ENCODE measurements at places on chromosomes 7 and 10.

GRCh38 chr7:108541478-108541877, 15.5 kb upstream of the PNPLA8 start:
- DNase-seq = no peak
- no peaks in the 10 kb centered on the region for H3K4me1 ChIP-seq
- no peaks in the 10 kb centered on the region for H3K27me3 ChIP-seq
- H3K4me3 ChIP-seq = no peak overlapping the region

GRCh38 chr10:27390681-27391080, 113.4 kb upstream of the RAB18 start:
- no peaks in the 10 kb centered on the region for H3K4me1 ChIP-seq
- no peak overlapping the region for H3K27ac ChIP-seq
- H3K36me3 ChIP-seq = no peaks in the 10 kb centered on the region
- no peak overlapping the region for H3K4me3 ChIP-seq
- no peak for DNase-seq
- H3K27me3 ChIP-seq = peaks cover 24% of the 10 kb centered on the region

- peaks cover 1% of the 10 kb centered on the region for H3K27me3 ChIP-seq
- no peaks in the 10 kb centered on the region for H3K4me1 ChIP-seq
- no peak overlapping the region for H3K27ac ChIP-seq
- DNase-seq = no peak
- no peaks in the 10 kb centered on the region for H3K36me3 ChIP-seq
These were observed 36.0 kb upstream of the NRG3 start for GRCh38 chr10:81838950-81839349.

DNA sequence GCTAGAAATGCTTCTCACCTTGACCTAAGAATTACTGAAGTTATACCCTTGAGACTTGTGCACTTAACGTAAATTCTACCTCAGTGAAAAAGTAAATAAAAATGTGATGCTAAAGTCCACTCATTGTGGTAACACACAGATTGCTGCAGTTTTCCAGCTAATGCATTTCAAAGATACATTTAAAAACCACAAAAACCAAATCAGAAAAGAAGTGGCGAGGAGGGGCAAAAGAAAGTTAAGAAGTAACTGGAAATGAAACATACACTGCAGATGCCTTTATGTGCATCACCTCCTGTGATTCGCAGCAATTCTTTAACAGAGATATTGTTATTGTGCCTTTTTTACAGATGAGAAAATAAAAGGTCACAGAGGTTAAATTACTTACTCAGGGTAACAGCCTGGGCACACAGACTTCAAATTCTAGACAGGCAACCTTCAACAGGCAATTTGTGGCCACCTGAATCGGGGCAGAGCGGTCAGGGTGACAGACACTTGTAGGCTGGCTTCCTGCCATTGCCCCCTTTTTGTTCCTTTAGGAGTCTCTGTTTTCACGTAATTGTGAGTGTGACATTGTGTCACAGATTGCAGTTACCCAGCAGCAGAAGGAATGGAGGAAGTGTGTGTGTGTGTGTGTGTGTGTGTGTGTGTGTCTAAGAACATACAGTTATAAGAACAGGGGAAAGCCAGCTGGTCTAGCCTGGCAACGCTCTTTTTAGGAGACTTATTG, 1.9 kb downstream of the WIPF3 start:
- DNase-seq = no peak
- no peaks in the 10 kb centered on the region for H3K36me3 ChIP-seq
- no peak overlapping the region for H3K27ac ChIP-seq

GRCh38 chr7:24477398-24478136, 95.7 kb upstream of the PALS2 start:
- no peak overlapping the region for H3K27ac ChIP-seq
- no peaks in the 10 kb centered on the region for H3K36me3 ChIP-seq
- H3K4me3 ChIP-seq = no peak overlapping the region
- H3K27me3 ChIP-seq = no peaks in the 10 kb centered on the region

DNA sequence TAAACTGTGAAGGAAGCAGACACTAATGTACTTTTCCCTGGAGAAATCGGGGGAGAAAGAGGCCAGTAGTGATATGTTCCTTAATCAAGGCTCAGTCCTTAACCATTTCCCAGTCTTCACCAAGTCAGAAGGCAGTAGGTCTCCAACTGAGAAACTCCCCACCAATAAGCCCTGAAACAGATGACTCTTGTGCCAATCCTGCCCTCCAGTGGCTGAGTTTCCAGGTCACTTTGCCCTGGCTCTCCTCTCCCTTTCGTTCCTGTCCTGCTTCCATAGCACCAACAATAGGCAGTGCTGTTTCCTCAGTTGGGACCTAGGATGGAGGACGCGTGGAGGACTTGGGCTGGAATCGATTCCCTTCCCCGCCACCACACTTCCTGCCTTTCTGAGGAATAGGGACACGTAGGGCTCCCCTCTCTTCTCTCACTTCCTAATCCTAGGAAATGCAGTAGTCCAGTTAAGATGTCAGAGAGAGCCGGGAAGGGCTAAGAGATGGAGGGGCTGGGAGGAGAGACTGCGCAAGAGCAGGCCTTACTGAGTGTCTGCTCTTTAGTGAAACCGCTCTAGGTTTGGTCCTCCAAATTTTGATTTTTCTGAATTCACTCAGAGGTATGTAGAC, 23.4 kb downstream of the ATOH7 start:
- H3K4me1 ChIP-seq = no peaks in the 10 kb centered on the region
- peak; percentile 18 for DNase-seq
- peaks cover 13% of the 10 kb centered on the region for H3K27me3 ChIP-seq
- H3K27ac ChIP-seq = no peak overlapping the region
